ENCODE measurements at places on chromosomes 16 and 17.

GRCh38 chr16:70737377-70738082, 51.7 kb upstream of the MTSS2 start:
- no peak for DNase-seq

DNA sequence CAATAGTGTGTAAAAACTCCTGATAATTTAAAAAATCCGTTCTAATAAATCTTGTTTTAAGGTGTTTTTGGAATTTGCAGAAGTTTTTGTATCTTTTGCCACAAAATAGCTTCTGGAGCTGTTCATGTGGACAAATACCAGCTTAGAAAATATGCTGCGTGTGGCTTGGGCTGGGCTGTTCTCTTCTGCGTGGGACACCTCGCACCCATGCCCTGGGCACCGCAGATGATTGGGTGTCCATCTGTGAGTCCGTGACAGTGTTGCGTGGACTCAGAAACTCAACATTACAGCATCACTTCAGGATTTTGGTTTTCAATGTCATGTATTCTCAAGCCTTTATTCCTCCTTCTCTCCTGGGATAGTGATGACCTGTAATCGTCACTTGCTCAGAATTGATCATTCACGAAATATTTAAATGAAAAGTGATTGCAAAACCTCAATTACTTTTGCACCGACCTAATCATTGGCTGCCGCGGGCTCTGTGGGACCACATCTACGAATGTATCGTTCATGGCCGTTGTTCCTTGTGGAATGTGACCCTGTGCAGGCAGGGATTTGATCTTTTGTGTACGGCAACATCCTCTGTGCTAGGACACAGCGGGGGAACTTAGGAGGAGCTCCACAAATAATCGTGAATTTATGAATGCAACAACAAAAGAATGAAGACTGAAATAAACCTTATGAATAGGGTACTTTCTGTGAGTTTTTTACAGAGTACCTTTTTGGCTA, 210.3 kb upstream of the FOXF1 start:
- no peak for DNase-seq

GRCh38 chr16:30766206-30766932, 4.2 kb downstream of the RNF40 start:
- no peak for DNase-seq

- DNase-seq: peak; percentile 40
These were observed 8.2 kb downstream of the TUBG2 start for GRCh38 chr17:42667088-42667951.

GRCh38 chr17:11780621-11781020, 182.4 kb downstream of the DNAH9 start:
- DNase-seq: no peak

- no peak for DNase-seq
These were observed 85.6 kb upstream of the TNRC6C start for GRCh38 chr17:77872714-77873499.

GRCh38 chr17:80892900-80893603, 98.6 kb upstream of the CHMP6 start:
- no peak for DNase-seq

DNA sequence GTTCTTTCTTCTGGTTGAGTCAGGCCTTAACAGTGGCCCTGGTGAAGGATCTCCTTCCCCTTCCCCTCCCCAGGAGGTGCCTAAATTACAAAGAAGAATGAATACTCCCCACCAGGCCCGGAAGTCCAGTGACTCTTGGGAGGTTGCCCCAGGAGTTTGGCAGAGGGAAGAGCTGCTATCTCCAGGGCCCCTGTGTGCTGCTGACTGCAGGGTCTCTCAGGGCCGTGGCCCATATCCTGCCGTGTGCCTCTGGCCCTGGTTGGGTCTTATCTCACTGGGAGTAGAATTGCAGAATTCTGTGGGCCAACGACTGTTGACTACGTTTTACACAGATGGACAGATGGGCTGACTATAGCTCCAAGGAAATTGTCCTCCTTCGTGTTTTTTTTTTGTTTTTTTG, 28.0 kb downstream of the AKAP1 start:
- DNase-seq: no peak

- DNase-seq: no peak
These were observed 175.5 kb downstream of the KATNIP start for GRCh38 chr16:27725236-27726000.

DNA sequence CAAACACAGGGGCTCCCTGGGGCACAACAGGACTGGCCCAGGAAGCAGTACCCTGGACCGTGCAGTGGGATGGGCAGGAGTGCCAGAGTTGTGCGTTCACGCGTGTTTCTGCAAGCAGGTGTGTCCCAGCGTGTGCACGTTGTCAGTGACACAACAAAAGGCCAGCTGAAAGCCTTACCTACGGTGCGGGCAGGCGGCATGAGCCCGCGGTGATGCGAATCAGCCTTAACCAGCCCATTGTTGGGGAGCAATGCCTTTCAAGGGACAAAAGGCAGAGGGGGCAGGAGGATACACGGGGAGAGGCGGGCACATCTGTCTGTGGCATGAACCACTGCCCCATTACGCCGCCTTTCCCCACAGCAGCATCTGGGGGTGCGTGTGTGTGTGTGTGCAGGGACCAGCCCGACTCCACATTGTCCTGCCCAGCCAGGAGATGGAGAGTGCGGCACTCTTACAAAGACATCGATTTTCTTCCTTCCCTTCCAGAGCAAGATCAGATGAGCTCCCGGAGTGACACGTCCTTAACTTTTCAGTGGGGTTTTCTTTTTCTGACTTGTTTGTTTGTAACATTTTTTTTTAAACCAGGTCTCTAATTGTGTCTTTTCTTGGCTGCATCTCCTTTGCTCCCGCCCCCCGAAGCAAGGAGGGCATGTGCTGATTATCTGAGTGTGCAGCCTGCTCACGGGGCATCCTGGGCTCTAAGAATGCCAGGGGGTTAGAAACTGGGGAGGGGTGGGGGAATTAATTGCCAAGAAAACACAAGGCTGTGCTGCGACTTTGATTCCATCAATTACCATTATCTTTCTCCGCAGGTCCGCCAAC, 158.1 kb downstream of the ZNF423 start:
- DNase-seq: no peak

DNA sequence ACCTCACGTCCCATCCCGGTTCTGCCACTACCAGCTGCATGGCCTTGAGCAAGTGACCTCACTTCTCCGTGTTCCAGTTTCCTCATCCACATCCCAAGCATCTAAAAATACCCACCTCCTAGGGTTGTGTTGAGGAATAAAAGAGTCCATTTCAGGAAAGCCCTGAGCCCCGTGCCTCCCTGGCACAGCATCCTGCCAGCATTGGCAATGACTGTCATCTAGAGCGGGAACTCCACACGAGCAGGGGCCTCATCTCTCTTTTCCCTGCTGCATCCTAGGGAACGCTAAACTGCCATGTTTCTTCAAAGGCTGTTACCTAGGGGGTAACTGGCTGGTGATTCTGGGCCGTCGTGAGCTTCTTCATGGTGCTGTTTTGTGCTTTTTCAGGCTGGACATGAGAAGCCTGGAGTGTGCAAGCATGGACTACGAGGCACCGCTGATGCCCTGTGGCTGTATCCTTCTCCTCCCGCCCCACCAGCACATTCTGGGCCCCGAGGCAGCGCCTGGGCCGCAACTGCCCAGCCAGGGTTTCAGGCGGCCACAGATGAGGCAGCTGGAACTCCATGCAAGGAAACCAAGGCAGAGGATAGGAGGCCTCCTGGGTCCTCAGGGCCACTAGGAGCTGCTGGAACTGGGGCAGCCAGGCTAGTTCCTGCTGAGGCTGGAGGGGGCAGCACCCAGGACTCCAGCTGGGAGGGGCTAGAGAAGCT, 221.4 kb downstream of the KATNIP start:
- DNase-seq: no peak

DNA sequence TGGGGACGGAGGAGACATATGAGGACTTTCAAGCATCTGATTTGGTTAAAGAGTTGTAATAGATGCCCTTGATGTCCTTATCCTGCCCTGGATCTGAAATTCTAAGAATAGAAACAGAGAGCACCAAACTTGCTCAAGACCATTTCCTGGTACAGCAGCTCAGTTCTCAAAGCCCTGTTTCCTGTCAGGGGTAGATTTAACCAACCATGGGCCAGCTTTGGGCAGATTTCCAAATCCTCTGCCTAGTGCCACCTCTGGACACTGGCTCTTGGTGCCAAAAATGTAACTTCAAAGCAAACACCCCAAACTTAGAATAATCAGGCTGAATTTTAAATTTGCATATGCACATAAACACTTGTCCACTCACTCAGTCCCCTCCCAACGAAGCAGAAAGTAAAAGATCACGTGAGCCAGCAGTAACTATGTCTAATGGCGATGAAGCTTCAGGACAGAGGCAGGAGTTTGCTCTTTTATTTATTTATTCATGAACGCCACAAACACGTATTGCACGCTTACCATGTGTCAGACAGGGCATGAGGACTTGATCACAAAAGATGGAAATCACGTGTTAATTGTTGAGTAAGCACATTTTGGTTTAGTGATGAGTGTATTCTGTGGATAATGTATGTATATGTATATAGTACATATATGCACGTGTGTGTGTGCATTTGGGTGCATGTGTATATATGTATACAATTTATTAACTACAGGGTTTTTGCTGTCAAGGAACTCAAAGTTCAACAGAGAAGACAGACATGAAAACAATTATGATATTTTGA, 23.1 kb upstream of the SDK2 start:
- no peak for DNase-seq

DNA sequence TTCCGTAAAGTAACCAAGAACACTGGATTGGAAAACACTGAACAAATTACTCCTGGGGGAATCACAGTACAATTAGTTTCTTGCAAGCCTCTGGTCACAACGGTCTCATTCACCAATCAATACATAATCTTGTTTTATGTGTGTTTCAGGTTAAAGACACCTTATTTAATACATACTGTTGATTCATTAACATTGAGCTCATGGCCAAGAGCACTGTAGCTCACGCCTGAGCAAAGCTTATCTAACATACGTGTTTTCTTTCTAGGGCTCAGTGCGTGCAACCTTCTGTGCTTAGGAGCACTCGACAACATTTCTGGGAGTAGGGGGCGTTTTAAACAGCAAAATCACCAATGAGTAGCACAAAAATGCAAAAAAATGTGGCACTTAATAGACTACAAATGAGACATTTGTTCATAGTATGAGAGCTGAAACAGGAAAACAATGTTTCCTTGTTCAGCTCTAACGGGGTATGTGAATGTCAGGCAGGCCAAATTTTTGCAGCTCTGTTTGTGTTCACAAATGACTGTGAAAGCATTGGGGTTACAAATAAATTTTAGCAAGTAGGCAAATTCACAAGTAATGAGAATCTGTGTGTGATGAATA, 206.2 kb downstream of the CNTNAP4 start:
- no peak for DNase-seq

DNA sequence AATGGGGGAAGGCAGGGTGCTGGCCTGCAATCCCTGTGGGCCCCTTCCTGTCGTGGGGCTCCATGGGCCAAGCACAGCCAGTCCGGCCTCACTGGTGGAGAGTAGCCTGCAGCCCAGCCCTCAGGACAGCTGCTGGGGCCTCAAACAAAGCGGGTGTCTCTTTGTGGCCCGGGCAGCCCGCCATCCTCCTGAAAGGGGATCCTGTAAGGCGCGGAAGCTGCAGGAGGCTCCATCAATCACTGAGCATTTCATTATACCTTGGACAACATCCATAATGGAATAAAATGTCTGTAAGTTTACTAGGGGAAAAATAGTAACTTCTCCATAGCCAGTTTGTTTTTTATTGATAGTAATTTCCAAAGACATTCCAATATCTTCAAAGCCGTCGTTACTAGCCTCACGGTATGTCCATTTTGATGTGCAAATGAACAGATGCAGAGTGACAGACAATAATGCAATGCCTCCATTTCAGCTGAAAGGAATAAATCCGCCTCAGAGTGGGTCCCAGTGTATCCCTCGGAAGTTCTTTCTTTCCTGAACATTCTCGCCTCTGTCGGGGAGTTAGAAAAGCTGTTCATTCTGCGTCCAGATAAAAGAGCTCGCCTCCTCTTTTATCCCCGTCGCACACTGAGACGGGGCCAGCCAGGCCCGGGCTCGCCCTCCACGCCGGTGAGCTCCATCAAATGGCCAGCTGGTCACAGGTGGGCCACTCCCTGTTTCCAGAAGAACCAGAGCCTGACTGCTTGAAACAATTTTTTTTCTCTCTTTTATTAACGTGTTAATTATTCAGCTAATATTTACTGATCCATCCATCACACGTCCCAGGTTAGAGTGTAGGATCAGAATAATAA, 14.4 kb downstream of the WSCD1 start:
- DNase-seq: no peak

DNA sequence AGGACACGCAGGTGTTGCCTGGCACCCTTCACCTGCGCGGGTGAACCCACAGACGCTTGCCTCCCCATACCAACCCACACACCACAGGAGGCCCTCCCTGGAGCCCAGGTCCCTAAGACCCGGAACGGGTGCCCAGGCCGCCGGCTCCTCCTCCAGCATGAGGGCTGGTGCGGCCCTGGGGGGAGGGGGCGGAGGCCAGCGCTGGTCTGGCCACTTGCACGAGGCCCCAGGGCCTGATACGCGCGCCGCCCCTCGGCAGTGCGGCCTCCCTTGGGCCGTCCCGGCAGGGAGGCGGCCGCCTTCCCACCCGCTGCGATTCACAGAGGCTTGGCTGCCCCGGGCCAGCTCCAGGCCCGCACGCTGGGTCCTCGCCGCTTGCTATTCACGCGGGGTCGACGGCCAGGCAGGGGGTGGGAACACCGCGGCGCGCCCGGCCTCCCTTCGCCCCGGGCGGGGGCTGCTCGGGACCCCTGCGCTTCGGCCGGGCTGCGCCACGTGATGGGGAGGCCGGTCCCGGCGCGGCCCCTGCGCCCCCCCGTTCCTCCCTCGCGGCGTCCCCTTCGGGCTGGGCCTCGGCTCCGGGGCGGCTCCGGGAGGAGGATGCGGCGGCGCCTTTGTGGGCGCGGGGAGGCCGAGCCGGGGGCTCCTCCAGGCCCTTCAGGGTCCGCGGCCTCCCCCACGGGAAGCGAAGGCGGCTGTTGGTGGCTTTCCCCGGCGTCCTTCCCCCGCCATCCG, 685 bp downstream of the FASN start:
- DNase-seq: peak; percentile 31

- DNase-seq: peak; percentile 10
These were observed 929 bp downstream of the TMEM11 start for GRCh38 chr17:21212826-21213637.

GRCh38 chr16:3317315-3317999, 12.2 kb downstream of the ZNF75A start:
- DNase-seq: peak; percentile 4

- DNase-seq: no peak
These were observed 49.8 kb downstream of the TMEM100 start for GRCh38 chr17:55672585-55673501.

GRCh38 chr16:82263521-82264143, 93.6 kb upstream of the MPHOSPH6 start:
- peak; percentile 49 for DNase-seq

GRCh38 chr16:75229172-75230031, 10.6 kb downstream of the CTRB1 start:
- no peak for DNase-seq

All from kidney capillary endothelial cell (primary cell).